Epithelial cell of esophagus (primary cell): ENCODE measurements at places on chromosomes 2 and 18.

DNA sequence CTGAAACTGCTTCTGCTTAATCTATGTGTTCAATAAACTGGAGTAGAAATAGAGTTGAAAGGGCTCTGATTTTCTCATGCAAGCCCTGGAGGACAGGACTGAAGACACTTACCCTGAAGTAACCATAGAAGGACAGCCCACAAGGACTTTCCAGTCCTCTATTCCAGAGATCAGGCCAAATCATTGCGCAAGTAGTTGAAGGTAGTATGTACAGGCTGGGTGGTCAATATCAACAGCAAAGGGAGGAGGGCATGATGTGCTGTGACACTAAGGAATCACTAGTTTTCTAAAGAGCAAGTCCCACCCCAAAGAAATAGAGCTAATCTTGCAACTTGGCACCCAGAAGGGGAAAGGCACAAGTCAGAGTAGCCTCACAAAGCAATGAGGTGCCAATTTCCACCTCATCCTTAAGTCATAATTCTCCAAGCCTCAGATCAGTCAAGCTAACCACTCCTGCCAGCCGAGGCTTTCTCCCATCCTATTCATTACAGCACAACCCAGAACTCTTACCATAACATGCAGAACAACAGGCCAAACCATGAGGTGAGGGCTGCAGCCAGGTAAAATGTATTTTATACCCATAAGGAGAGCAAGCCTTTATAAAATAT is 533.5 kb downstream of the TNS1 start:
- DNase-seq: no peak

- no peak for DNase-seq
These were observed 1709.1 kb upstream of the LRRTM1 start for GRCh38 chr2:82013641-82014040.

DNA sequence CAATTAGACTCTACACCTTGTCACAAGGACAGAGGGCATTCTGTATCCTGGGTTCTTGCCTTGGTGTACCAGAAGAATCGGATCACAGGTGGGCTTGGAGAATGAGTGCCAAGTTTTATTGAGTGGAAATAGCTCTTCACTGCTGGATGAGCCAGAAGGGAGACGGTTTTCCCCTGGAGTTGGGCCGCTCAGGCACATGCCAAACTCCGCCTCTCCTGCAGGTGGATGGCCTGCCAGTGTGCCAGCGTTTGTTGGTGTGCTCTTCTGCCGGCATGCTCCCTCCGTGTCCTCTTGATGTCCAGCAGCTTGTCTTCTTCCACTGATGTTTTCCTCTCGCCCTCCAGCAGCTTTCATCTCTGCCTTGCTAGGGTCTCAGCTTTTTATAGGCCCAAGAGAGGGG is 115.5 kb upstream of the RAB27B start:
- DNase-seq: no peak

GRCh38 chr2:182952741-182953450 is 85.4 kb downstream of the NCKAP1 start:
- peak; percentile 82 for DNase-seq

GRCh38 chr2:158806941-158807340 is 11.8 kb downstream of the DAPL1 start:
- DNase-seq: no peak

DNA sequence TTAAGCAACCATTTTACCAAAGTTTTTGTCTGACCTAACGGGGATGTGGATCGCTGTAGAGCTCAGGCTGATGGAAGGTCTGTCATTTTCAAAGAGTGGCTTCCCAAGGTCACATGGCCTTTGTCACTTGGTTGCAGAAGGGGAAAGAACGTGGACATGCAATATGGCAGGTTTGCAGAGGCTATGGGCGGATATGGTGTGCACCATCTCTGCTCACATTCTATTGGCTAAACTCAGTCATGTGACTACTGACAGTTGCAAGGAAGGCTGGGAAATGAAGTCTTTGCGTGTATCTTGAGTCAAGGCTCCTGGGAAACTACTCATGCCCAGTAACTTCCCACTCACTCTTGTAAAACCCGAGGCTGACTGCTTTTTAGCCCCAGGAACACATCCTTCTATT is 96.8 kb downstream of the ST6GAL2 start:
- DNase-seq: no peak

GRCh38 chr18:26794230-26795101 is 71.0 kb downstream of the AQP4 start:
- DNase-seq: peak; percentile 13

DNA sequence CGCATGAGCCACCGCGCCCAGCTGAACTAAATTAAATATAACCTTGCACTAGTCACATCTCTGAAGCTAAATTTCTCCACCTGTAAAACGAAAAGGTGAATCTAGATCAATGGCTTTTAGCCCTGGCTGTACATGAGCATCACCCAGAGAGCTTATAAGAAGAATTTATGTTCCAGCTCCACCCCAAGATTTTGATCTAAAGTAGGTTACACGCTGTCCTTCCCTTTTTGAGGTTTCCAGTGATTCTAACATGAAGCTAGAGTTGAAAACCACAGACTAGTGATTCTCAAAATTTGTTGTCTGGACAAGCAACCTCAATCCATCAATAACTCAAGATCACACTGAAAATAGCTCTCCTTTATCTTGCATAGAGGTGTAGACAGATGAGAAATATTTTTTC is 208.8 kb upstream of the CRIM1 start:
- DNase-seq: no peak

DNA sequence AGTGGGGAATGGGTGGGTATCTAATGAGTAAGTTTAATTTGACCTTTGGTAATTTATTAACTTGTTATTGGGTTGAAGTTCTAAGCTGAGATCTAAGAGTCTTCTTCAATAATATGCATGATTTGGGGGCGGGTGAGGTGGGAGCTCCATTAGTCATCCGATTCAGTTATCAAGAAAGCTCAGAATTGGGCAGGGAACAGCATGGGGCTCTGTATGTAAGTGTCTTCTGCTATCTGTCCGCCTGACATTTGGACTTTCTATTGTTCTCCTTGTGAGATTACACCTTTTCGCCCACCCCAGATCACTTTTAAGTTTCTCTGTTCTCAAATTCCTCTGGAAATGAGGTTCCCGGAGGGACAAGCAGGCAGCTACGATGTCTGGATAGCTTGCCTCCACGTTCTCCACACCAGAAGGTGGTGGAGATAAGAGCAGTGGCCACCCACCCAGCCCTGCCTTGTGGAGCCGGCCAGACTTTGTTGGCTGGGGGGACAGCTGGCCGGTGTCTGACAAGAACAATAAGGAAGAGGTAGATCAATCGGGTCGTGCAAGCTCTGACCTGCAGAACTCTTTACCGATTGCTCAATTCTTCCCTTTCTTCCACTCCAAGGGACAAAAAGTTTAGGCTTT is 75.5 kb upstream of the GATA6 start:
- no peak for DNase-seq

GRCh38 chr18:44680273-44681075 is at the start of gene SETBP1:
Gene SETBP1 (plus strand): TSS chr18:44680888. CDS start chr18:44701347, 20,459 bp downstream.
- peak; percentile 56 for DNase-seq

DNA sequence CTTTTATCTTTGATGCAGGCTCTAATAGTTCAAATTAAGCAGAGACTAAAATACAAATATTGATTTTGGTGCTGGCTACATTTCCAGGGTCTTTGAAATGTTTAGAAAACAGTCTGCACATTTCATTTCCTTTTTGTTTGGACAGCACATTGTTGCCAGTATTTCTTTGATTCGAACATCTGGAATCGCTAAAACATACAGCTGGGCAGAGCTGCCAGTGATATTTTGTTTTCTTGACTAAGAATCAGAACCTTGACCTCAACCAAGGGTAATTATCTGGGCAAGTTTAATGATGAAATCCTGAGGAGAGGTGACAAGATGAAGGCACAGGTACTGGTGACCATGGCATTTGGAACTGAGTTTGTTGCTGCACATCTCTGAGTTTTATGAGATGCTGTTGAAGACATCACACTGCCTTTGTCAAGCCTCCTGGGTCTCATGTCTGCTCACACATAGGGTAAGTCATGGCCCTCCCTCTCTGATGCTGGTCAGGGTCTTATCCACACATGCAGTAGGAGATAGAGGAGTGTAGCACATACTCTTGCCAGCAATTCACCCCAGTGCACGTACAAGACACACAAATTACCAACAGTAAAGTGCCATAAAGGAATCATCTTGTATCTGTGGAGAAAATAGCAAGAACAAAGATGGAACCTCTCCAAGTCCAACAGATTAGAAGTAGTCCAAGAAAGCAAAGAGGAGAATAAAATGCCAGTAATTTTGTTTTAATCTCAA is 391.9 kb downstream of the RND3 start:
- no peak for DNase-seq

DNA sequence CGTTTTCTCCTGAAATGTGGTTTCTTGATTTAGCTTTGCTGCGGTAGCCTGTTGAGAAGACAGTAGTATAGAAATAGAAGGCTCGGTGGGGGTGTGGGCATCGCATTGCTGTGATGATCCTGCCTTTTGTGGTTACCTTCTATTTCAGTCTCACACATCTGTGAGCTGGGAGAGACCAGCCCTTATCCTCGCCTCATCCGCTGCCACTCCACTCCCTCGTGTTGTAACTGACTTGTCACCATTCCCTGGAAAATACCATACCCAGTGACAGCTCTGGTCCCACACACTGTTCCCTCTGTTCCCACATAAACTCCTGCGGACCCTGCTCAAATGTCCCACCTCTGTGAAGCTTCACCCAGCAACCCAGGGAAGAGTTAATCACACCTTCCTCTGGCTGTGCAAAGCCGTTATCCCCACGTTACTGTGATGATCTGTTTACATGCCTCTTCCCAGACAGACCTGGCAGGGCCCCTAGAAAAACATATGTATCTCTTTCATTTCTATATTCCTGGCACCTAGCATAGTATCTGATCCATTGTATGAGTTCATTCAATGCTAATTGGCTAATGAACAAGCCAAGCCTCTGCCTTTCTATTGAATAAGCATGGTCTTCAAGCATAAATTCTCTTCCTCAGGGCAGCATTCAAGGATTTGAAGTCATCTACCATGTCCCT is 114.6 kb downstream of the MAPK4 start:
- DNase-seq: no peak

GRCh38 chr18:74271635-74272034 is 20.1 kb downstream of the CYB5A start:
- DNase-seq: peak; percentile 86

DNA sequence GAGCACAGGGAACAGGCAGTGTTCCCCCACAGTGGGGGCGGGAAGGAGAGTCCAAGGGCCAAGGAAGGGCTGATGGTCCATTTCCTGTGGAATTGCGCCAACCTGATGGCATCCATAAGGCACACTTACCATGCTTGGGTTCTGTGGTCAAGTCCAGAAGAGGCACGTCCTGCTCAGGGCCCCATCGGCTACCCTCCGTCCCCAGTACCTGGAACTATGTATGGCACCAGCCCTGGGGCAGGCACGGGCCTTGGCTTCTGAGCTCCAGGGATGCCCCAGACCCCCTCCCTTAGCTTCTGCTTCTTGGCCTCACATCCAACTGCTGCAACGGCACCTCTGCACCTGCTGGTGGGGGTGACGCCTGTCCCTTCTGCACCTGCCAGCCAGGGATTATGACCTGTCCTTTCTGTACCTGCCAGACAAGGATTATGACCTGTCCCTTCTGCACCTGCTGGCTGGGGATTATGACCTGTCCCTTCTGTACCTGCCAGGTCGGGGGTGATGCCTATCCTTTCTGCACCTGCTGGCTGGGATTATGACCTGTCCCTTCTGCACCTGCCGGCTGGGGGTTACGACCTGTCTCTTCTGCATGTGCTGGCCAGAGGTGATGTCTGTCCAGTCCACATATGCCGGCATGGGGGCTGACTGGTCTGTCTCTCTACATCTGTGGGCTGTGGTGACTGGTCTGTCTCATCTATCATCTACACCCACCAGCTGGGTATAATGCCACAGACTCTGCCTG is 45.4 kb upstream of the SNTG2 start:
- no peak for DNase-seq

- no peak for DNase-seq
These were observed 14.0 kb upstream of the PDCL3 start for GRCh38 chr2:100548771-100549170.

GRCh38 chr2:151051574-151052220 is 210.0 kb downstream of the RBM43 start:
- DNase-seq: peak; percentile 67

DNA sequence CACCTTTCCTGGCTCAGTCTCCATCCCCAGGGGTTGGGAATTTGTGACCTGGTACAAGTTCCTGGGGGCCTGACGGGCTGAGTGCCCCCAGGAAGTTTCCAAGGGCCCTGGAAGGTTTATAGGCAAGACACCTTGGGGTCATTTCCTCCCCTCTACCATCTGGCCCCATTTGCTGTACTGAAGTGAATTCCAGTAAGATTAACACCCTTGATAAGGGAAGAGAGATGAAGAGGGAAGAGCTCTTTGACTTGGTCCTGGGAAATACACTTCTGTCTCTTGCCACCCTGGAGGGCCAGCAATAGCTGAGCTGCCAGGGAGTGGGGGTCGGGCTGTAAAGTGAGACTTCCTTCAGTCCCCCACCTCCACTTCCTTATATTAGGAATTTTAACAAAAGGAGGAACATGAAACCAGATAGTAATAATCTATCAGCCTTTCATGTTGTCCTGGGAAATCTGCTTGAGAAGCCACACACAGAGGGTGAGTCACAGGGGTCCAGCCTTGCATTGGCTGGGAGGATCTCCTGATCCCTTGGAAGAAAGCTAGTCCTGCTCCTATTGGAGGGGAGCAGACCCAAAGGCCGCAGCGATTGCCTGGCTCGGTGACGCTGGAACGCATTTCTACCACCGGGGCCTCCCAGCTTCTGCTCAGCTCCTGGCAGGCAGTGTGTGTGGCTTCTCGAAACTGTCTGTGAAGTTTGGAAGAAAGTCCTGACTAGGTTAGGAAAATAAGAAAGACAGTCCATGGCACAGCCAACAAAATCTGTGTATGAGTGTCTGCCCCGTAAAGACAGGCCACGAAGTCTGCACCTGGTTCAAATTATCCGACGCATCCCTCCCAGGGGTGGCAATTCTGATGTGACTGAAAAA is 87.3 kb downstream of the ACAA2 start:
- peak; percentile 64 for DNase-seq

- no peak for DNase-seq
These were observed 221.5 kb downstream of the ANKRD30B start for GRCh38 chr18:14969500-14969899.
